ENCODE measurements at places on chromosomes 4 and X. TPM values are rescaled to one million over a fixed set of nuclear protein-coding genes. Genes with fewer than 3 reads are reported as not detected.
A peak's percentile ranks its signal among the peaks of the same experiment; 100 is the strongest.

GSPT2 gene
- 15.3 TPM for total RNA-seq

TCEAL6 gene
- total RNA-seq = not detected

CSAG1 gene
- not detected for total RNA-seq

TLR6 gene
- 2.5 TPM for total RNA-seq

SSX3 gene
- total RNA-seq = not detected

ADH6 gene
- total RNA-seq = not detected

RBM10 gene
- total RNA-seq = 37.6 TPM

AKAP4 gene
- not detected for total RNA-seq

DNA sequence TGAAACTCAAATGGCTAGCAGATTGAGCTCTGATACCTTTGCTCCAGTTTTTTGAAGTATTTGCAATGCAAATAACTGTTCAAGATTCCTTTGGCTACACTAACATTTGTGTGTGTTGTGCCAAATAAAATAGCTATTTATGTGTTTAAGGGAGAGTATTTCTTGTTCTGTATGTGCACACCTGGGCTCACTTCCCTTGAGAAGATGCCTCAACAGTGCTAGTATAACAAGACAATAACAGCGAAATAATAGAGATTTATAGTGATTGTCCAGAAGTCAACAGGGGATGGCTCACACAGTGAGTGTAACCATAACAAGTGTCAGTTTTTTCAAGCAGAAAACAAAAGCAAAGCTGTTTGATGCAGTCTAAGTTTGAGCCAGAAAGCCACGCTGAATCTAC, 460.5 kb downstream of the CENPC start:
- H3K4me1 ChIP-seq = peaks cover 14% of the 10 kb centered on the region
- no peaks in the 10 kb centered on the region for H3K27me3 ChIP-seq
- no peak overlapping the region for H3K4me3 ChIP-seq

DNA sequence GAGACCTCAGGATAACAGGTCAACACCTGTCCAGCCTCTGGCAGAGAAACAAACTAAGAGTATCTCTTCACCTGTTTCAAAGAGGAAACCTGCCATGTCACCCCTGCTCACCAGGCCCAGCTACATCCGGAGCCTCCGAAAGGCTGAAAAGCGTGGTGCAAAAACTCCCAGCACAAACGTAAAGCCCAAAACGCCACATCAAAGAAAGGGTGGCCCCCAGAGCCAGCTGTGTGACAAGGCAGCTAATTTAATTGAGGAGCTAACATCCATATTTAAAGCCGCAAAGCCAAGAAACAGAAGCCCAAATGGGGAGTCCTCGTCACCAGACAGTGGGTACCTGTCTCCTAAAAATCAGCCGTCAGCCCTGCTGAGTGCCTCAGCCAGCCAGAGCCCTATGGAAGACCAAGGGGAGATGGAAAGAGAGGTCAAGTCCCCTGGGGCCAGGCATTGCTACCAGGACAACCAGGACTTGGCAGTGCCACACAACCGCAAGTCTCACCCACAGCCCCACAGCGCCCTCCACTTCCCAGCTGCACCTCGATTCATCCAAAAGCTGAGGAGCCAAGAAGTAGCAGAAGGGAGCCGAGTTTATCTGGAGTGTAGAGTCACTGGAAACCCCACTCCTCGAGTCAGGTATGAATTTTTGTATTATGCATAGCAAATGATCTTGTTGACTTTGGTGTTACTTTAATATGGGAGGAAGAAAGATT, 15.1 kb downstream of the PALLD start:
- peaks cover 11% of the 10 kb centered on the region for H3K4me1 ChIP-seq
- DNase-seq = no peak
- no peaks in the 10 kb centered on the region for H3K27me3 ChIP-seq
- H3K27ac ChIP-seq = no peak overlapping the region
- H3K36me3 ChIP-seq = no peaks in the 10 kb centered on the region

GRCh38 chr4:24980064-24980690, 50.6 kb downstream of the LGI2 start:
- DNase-seq = no peak
- H3K27ac ChIP-seq = no peak overlapping the region
- H3K36me3 ChIP-seq = no peaks in the 10 kb centered on the region
- peaks cover 39% of the 10 kb centered on the region for H3K27me3 ChIP-seq
- no peak overlapping the region for H3K4me3 ChIP-seq

- no peak overlapping the region for H3K4me3 ChIP-seq
- H3K4me1 ChIP-seq = no peaks in the 10 kb centered on the region
- H3K27ac ChIP-seq = no peak overlapping the region
- H3K36me3 ChIP-seq = no peaks in the 10 kb centered on the region
- DNase-seq = no peak
Observed at GRCh38 chrX:19326567-19326966, 17.2 kb upstream of the PDHA1 start.

DNA sequence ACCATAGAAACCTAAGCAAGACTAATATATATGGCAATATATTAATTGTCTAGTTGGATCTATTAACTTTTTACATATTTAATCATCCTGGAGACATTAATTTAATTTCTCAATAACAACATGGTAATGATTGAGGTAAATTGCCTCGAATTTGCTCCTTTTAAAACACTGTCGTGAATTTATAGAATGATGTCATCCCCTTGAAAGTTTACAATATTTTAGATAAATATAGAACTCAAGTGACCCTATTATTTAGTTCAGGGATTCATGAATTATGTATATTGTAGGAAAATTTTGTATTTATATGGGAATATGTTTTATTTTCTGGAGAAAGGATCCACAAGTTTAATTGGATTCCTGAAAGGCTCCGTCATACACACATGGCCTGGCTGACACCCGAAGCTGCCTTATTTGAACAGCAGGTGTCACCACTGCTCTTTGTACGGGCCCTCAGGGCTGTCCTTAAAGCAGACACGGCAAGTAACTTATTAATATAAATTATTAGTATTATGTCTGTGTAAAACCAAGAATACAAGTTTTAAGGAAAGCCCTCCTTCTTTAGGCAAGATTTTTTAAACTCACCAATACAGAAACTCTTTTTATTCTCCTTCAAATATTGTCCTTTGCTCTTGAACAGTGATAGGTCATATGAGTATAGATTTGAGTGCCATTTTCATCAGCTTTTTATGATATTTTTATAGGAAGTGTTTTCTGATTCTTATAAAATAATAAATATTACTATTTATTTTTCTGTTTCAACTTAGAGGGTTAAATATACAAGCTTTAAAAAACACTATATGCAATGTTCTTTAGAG, 1.9 kb upstream of the PLRG1 start:
- no peak overlapping the region for H3K27ac ChIP-seq
- DNase-seq = no peak
- H3K27me3 ChIP-seq = peaks cover 12% of the 10 kb centered on the region
- H3K4me1 ChIP-seq = peaks cover 15% of the 10 kb centered on the region
- H3K36me3 ChIP-seq = peaks cover 4% of the 10 kb centered on the region

- no peak overlapping the region for H3K4me3 ChIP-seq
- H3K27ac ChIP-seq = no peak overlapping the region
- peaks cover 7% of the 10 kb centered on the region for H3K4me1 ChIP-seq
- H3K36me3 ChIP-seq = no peaks in the 10 kb centered on the region
Observed at GRCh38 chrX:16142246-16142558, 18.8 kb downstream of the GRPR start.

DNA sequence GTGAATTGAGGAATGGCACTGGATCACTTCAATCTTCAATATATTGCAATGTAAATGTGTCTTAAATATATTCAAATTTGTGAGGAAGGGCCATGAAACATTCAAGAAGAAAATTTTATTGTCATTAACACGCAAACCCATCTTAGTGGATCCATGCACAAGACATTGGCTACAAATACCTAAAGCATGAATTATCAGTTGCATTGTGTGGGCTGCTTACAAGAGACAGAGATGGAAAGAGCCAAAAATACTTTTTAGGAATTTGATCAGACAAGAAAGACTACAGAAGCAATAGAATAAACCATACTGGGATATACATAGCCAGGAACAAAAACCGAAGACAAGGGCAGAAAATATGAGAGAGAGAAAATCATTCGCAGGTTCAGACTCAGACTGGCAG, 616.2 kb upstream of the GRIA3 start:
- H3K4me1 ChIP-seq = no peaks in the 10 kb centered on the region
- no peak overlapping the region for H3K27ac ChIP-seq
- no peak for DNase-seq
- H3K27me3 ChIP-seq = no peaks in the 10 kb centered on the region

DNA sequence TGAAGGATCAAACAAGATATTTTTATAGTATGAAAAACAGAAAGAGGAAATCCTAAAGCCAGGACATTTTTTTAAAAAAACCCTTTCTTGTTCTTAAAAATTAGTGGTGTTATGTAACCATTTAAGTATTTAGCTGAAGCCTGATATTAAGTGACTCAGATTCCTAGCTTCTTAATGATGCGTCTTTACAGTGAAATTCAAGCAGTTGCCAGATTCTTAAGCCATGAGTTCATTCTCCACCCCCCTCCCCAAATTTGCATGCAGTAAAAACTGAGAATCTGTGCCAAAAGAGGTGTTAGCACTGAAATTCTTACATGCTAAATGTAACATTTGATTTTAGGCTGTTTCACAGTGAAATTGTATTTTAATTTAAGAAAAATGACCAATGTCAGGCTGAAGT, 180.8 kb downstream of the RAPGEF2 start:
- no peak for DNase-seq
- peaks cover 29% of the 10 kb centered on the region for H3K4me1 ChIP-seq
- peak overlapping the region; percentile 28 for H3K27ac ChIP-seq
- H3K4me3 ChIP-seq = no peak overlapping the region
- peaks cover 3% of the 10 kb centered on the region for H3K36me3 ChIP-seq

DNA sequence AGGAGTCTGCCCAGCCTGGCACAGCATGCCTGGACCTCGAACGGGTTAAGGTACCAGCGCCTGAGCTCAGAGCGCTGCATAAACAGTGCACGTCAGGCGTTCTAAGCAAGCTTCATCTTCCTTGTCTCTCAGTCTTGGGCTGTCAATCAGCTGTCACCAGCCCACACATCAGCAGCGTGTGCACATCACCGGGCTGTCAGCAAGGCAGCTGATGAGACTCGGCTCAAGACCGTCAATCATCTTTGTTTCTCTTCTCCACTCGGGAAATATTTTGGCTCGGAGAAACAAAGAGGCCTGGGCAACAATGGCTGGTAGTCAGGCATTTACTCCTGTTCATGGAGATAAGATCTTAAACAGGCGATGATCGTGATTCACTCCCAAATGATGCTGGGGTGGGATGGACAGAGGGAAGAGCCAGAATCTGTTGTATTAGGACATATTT, 141.3 kb downstream of the LDB2 start:
- no peaks in the 10 kb centered on the region for H3K27me3 ChIP-seq
- H3K27ac ChIP-seq = no peak overlapping the region
- H3K4me1 ChIP-seq = peaks cover 9% of the 10 kb centered on the region
- H3K36me3 ChIP-seq = no peaks in the 10 kb centered on the region
- DNase-seq = no peak

DNA sequence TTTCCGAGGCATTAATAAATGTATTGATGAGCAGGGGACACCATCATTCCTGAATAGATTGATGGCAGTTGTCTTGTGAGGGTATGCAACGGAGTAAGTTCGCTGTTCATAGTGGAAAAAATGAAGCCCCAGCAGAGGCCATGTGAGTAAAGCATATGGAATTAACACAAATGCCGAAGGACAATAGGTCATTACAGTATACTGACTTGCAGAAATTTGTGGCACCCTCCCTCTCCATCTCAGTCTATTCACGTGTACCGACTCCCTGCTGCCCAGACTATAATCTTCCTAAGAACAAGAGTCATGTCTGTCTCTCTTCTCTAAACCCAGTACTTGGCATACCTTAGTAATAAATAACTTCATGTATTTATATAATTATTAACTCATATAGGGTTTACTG, 47.1 kb upstream of the PCDH10 start:
- no peak overlapping the region for H3K27ac ChIP-seq
- H3K4me1 ChIP-seq = no peaks in the 10 kb centered on the region
- no peak for DNase-seq
- H3K4me3 ChIP-seq = no peak overlapping the region
- H3K27me3 ChIP-seq = no peaks in the 10 kb centered on the region

- H3K4me1 ChIP-seq = no peaks in the 10 kb centered on the region
- H3K36me3 ChIP-seq = no peaks in the 10 kb centered on the region
- peak; percentile 86 for DNase-seq
- H3K27ac ChIP-seq = no peak overlapping the region
- no peak overlapping the region for H3K4me3 ChIP-seq
Observed at GRCh38 chr4:77203380-77204197, 46.6 kb downstream of the CCNG2 start.

DNA sequence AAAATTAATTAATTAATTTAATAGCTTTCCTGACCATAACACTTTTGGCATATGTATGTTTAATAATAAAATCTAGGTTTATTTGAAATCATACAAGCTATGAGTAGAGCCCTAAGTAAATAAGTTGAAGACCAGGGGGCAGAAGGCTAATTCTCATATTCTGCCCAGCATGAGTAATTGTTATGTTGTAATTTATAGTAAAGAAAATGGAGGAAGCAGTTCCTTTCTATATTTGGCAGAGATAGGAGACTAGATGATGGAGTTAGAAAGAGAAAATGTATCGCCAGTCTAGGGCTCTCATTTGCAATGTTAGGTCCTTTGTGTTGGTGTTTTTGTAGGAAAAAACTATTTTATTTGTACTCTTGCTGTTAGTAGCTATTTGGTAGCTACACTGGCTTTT, 89.1 kb downstream of the FNIP2 start:
- no peaks in the 10 kb centered on the region for H3K27me3 ChIP-seq
- peaks cover 32% of the 10 kb centered on the region for H3K36me3 ChIP-seq
- no peak overlapping the region for H3K4me3 ChIP-seq

- no peaks in the 10 kb centered on the region for H3K27me3 ChIP-seq
- no peak for DNase-seq
- H3K36me3 ChIP-seq = no peaks in the 10 kb centered on the region
- no peak overlapping the region for H3K27ac ChIP-seq
- no peak overlapping the region for H3K4me3 ChIP-seq
Observed at GRCh38 chr4:88447371-88448095, 9.4 kb upstream of the HERC5 start.

DNA sequence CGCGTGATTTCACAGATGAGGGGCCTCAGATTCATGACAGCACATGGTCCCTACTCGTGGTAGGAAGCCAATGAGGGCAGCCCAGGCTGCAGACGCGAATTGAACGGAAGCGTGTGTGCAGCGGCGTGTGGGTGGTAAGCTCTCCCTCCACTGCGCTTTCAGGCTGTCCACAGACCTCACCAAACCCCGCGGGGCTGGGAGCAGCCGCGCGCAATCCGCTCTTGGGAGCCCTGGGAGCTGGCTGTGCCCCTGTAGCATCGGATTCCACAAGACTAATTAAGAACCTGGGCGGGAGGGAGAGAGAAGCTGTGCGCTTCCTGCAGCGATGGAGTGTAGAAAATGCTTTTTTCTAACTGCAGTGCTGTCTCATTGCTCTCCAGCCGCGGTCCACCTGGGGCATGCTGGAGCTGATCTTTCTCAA, 134.9 kb downstream of the STOX2 start:
- no peak overlapping the region for H3K27ac ChIP-seq
- H3K36me3 ChIP-seq = no peaks in the 10 kb centered on the region
- H3K27me3 ChIP-seq = peaks cover 16% of the 10 kb centered on the region
- no peak overlapping the region for H3K4me3 ChIP-seq
- no peaks in the 10 kb centered on the region for H3K4me1 ChIP-seq
